ENCODE measurements at places on chromosomes 5 and 9. TPM values are rescaled to one million over a fixed set of nuclear protein-coding genes. Genes with fewer than 3 reads are reported as not detected.

PCDHGB1 gene
- total RNA-seq, result 0.14 TPM

ARSI gene
- 0.76 TPM for total RNA-seq

CNTNAP3 gene
- total RNA-seq, result 2.8 TPM

SAPCD2 gene
- 6.3 TPM for total RNA-seq

AQP7 gene
- total RNA-seq, result 0.24 TPM

CEL gene
- total RNA-seq, result 0.76 TPM

HAUS6 gene
- total RNA-seq, result 23.8 TPM

DNA sequence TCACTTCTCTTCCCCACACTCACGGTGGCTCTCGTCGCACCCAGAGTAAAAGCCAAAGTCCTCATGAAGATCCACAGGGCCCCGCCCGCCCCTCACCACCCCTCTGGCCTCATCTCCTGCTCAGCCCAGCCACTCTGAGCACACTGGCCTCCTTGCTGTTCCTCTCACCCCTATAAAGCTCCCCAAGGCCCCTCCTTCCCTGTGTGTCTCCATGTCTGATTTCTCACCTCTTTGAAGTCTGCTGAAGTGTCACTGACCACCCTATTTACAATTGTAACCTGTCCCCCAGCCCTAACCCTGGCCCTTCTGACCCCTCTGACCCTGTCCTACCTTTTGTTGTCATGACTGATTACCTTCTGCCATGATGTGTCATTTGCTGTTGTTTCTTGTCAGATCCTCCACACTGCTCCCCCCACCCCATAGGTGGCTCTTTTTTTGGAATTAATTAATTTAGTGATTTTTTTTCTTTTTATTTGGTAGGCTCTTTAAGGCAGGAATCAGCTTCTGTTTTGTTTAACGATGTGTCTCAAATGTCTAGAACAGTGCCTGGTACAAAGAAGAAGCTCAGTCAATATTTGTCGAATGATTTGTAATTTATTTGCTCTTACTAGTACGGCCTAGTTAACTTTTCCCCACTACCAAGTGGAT, 90.2 kb downstream of the IQGAP2 start:
- H3K27ac ChIP-seq, result no peak overlapping the region
- no peak overlapping the region for H3K4me3 ChIP-seq
- DNase-seq, result no peak
- H3K27me3 ChIP-seq, result no peaks in the 10 kb centered on the region

- no peaks in the 10 kb centered on the region for H3K4me1 ChIP-seq
- no peak overlapping the region for H3K4me3 ChIP-seq
- no peaks in the 10 kb centered on the region for H3K36me3 ChIP-seq
- no peak overlapping the region for H3K27ac ChIP-seq
These were observed 61.8 kb upstream of the SLC30A5 start for GRCh38 chr5:69032009-69032408.

GRCh38 chr5:172715421-172715780, 55.6 kb downstream of the DUSP1 start:
- H3K36me3 ChIP-seq, result no peaks in the 10 kb centered on the region
- no peak overlapping the region for H3K4me3 ChIP-seq
- peaks cover 11% of the 10 kb centered on the region for H3K4me1 ChIP-seq
- DNase-seq, result no peak

- H3K4me1 ChIP-seq, result peaks cover 2% of the 10 kb centered on the region
- DNase-seq, result no peak
- no peaks in the 10 kb centered on the region for H3K27me3 ChIP-seq
- H3K4me3 ChIP-seq, result no peak overlapping the region
- H3K27ac ChIP-seq, result no peak overlapping the region
These were observed 72.7 kb downstream of the NTNG2 start for GRCh38 chr9:132234535-132234934.

DNA sequence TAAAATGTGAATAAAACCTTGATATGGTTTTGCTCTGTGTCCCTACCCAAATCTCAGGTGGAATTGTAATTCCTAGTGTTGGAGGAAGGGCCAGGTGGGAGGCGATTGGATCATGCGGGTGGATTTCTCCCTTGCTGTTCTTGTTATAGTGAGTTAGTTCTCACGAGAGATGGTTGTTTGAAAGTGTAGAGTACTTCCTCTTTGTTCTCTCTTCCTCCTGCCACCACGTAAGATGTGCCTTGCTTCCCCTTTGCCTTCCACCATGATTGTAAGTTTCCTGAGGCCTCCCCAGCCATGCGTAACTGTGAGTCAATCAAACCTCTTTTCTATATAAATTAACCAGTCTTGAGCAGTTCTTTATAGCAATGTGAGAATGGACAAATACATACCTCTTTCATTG, 34.9 kb downstream of the TARS1 start:
- DNase-seq, result no peak
- no peaks in the 10 kb centered on the region for H3K4me1 ChIP-seq
- H3K36me3 ChIP-seq, result peaks cover 10% of the 10 kb centered on the region
- H3K27ac ChIP-seq, result no peak overlapping the region
- H3K4me3 ChIP-seq, result no peak overlapping the region

- DNase-seq, result no peak
- no peaks in the 10 kb centered on the region for H3K36me3 ChIP-seq
These were observed 93.0 kb upstream of the PAPPA start for GRCh38 chr9:116060631-116061030.

DNA sequence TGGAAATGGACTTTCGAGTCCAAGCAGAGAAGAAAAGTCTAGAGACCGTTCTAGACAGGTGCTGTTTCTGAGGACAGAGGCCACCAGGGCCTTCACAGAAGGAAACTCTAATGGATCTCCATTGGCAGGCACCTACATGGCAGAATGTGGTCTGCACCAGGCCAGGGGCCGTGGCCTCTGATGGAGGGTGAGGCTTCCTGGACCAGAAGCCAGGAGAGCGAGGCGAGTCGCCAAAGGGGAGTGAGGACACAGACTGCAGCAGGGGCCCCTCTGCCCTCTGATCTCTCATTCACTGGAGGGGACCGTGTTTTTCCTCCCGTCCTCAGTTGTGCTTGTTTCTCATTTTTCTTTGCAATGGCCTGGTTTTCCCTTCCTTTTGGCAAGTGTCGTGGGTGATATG, 41.1 kb downstream of the ALG2 start:
- H3K27ac ChIP-seq, result no peak overlapping the region
- no peak overlapping the region for H3K4me3 ChIP-seq
- peaks cover 22% of the 10 kb centered on the region for H3K4me1 ChIP-seq
- H3K36me3 ChIP-seq, result no peaks in the 10 kb centered on the region

DNA sequence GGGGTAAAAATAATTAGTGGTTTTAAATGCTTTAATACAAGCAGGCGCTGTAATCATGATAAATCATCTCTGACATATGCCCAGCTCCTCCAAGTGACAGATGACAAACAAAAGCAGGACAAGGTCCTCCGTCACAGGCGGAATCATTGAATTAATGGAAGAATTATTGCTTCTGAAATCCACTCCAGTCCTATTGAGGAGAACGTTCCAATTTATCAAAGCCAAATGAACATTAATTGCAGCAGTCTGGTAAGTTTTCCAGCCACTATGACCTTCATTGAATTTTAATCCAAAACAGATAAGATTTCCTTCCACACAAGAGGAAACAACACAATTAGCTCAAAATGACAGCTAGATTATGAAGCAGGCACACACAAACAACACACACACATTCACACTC, 136.8 kb downstream of the ASTN2 start:
- no peaks in the 10 kb centered on the region for H3K36me3 ChIP-seq
- H3K27ac ChIP-seq, result no peak overlapping the region
- no peaks in the 10 kb centered on the region for H3K4me1 ChIP-seq
- H3K4me3 ChIP-seq, result no peak overlapping the region
- no peaks in the 10 kb centered on the region for H3K27me3 ChIP-seq

- no peaks in the 10 kb centered on the region for H3K36me3 ChIP-seq
- DNase-seq, result no peak
- H3K27me3 ChIP-seq, result no peaks in the 10 kb centered on the region
- H3K4me1 ChIP-seq, result no peaks in the 10 kb centered on the region
- H3K4me3 ChIP-seq, result no peak overlapping the region
- H3K27ac ChIP-seq, result no peak overlapping the region
These were observed 361.4 kb upstream of the POU5F2 start for GRCh38 chr5:94102849-94103248.

GRCh38 chr5:175844174-175844573, 27.2 kb upstream of the CPLX2 start:
- no peaks in the 10 kb centered on the region for H3K4me1 ChIP-seq
- H3K27ac ChIP-seq, result no peak overlapping the region
- H3K4me3 ChIP-seq, result no peak overlapping the region
- H3K27me3 ChIP-seq, result peaks cover 13% of the 10 kb centered on the region

DNA sequence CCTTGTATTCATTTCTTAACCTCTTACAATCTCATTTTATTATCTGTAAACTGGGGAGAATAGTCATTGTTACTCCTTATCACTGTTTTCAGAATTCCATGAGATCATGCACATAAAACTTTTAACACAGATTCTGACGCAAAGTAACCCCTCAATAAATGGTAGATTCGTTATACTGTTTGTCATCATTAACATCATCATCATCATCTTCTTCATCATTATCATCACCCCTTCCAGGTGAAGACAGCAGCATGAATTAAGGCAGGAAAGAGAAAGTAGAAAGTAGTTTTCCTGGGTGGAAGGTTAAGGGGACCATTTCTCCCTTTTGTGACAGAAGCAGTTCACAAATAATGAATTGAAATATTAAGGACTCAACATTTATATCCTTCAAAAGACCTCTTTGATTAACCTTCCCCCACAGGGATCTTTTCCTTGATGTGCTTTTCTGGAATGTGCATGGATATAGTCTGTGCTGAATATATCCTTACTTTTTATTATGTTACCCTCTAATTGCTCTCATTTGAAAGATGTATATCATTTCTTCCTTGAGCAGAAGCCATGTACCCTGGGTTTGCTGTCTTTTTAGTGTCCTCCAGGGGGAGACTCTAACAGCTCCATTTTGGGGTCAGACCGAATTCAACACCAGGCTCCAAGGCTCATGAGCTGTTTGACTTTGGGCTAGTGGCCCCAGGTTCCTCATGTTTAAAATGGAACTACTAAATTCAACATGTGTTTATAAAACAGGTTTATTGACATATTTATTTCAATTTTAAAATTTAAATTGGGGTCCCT, 1029.9 kb upstream of the WWC1 start:
- no peak overlapping the region for H3K27ac ChIP-seq
- no peak overlapping the region for H3K4me3 ChIP-seq
- no peaks in the 10 kb centered on the region for H3K4me1 ChIP-seq
- no peaks in the 10 kb centered on the region for H3K36me3 ChIP-seq

GRCh38 chr5:111685969-111686368, 71.0 kb downstream of the NREP start:
- no peaks in the 10 kb centered on the region for H3K4me1 ChIP-seq
- no peak overlapping the region for H3K27ac ChIP-seq
- no peaks in the 10 kb centered on the region for H3K27me3 ChIP-seq
- peak; percentile 47 for DNase-seq
- no peaks in the 10 kb centered on the region for H3K36me3 ChIP-seq

GRCh38 chr5:148060881-148061280, 2.9 kb upstream of the SPINK5 start:
- H3K4me3 ChIP-seq, result no peak overlapping the region
- no peaks in the 10 kb centered on the region for H3K27me3 ChIP-seq
- DNase-seq, result no peak
- H3K4me1 ChIP-seq, result no peaks in the 10 kb centered on the region
- H3K36me3 ChIP-seq, result no peaks in the 10 kb centered on the region

GRCh38 chr5:78591138-78591612, 57.4 kb downstream of the LHFPL2 start:
- no peak overlapping the region for H3K27ac ChIP-seq
- no peak overlapping the region for H3K4me3 ChIP-seq
- H3K36me3 ChIP-seq, result no peaks in the 10 kb centered on the region
- H3K4me1 ChIP-seq, result peaks cover 8% of the 10 kb centered on the region
- H3K27me3 ChIP-seq, result no peaks in the 10 kb centered on the region
- no peak for DNase-seq

DNA sequence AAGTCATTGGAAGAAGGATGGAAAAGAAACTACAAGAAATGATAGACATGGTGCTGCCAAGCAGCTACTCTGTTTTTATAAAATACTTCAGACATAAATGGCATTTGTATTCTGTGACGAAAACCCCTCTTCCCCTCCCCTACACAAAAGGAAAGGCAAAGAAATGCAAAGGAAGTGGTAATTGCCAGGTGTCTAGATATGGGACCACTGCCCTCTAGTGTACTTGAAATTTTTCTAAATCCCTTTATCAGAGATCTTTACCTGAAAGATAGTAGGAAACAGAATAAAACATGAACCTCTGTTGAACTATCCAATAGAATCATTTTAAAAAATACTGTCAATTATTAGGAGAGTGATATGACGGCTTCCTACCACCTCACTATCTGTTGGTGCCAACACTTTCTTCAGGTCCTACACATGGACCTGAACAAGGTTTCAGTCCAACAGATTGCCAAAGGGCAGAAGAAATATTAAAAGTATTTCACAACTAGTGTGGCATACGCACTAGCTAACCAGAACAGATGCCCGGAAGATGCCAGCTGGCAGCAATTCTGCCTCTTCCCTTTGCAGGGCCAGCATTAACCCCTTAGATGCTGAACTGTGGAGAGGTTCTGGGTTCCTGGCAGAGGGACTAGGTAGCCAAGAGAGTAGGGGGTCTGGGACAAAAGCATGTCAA, 104.1 kb downstream of the TSSK1B start:
- no peaks in the 10 kb centered on the region for H3K4me1 ChIP-seq
- H3K4me3 ChIP-seq, result no peak overlapping the region
- no peaks in the 10 kb centered on the region for H3K36me3 ChIP-seq
- DNase-seq, result peak; percentile 61

DNA sequence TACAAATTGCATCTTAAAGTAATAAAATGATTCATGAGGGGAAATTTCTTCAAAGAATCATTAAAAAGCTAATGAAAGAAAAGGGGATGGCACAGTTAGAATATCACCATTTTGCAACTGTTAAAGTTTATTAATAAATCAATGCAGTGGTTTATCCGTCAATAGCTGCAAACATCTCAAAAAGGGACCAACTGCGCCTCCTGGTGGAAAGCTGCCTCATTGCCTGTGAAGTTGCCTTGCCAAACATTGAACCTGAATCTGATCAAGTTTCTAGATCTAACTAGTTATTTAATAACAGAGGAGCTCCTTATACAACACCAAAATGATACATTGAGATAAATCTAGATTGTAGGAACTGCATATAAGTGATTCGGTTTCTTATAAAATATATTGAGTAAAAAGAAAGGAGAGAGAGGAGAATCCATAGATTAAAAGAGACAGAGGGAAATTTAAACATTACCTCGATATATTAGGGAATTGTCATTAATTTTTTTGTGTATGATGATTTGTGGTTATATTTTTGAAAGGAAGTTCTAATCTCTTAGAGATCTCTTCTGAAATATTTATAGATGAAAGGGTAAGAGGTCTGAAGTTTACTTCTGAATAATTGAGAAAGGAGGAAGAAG, 6.9 kb upstream of the NDUFB6 start:
- no peaks in the 10 kb centered on the region for H3K36me3 ChIP-seq
- no peak overlapping the region for H3K27ac ChIP-seq
- peaks cover 3% of the 10 kb centered on the region for H3K27me3 ChIP-seq
- H3K4me1 ChIP-seq, result no peaks in the 10 kb centered on the region
- H3K4me3 ChIP-seq, result no peak overlapping the region

- no peak for DNase-seq
- H3K4me3 ChIP-seq, result no peak overlapping the region
- no peaks in the 10 kb centered on the region for H3K4me1 ChIP-seq
- H3K36me3 ChIP-seq, result no peaks in the 10 kb centered on the region
These were observed 248.5 kb upstream of the TUT7 start for GRCh38 chr9:86602715-86603114.

GRCh38 chr5:178690208-178690607, 40.3 kb downstream of the ZNF354A start:
- no peaks in the 10 kb centered on the region for H3K4me1 ChIP-seq
- no peak for DNase-seq
- no peak overlapping the region for H3K4me3 ChIP-seq
- no peak overlapping the region for H3K27ac ChIP-seq
